Suprapubic skin (tissue), 4 donors: ENCODE measurements at places on chromosomes 11 and 22. TPM values are rescaled to one million over a fixed set of nuclear protein-coding genes. Genes with fewer than 3 reads are reported as not detected.
A peak's percentile ranks its signal among the peaks of the same experiment; 100 is the strongest.

DNA sequence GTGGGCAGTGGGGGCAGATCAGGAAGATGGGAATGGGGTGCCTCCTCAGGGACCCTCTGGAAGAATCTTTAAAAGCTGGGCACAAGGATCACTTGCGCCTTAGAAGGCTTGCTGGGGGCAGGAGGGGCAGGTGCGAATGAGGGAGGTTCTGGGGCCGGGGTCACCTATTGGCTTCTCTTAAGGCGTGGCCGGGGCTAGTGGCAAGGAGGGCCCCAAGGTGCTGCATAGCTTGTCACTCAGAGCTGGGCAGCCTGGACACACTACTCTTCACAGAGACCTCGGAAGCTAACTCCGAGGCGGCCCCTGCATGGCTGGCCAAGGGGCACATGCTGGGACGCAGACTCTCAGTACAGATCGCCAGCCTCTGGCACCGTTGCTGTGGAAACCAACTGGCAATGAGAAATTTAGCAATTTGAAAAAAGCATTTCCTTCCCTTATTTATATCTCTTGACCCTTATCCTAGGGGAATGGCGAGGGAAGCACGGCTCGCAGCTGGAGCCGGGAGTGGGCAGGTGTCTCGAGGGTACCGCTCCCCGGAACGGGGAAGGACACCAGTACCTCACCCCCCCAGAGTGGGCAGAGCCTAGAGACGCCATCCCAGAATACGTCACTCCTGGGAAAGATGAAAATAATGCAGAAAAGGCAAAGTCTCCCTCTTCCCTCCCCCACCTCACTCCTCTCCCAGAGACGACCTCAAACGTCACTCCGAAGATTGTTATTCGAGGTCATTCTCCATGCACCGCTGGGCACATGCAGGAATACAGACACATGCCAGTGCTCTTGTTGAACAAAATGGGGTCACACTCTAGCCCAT, 188.1 kb downstream of the CTTN start:
- DNase-seq, result no peak

DNA sequence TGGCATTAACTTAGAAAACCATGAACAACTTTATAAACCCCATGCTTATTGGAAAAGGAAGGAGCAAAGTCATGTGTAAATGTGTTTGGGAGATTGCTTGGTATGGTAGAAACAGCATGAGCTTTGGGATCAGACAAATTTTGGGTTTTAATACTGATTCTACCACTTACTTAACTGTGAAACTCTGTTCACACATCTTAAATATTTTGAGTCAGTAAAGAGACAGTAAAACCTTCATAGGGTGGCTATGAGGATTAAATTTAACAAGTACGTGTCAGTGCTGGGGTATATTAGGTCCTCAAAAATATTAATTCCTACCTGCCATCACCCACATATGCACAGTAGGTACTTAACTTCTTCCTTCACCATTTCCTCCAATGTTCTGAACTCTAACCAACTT, 96.5 kb downstream of the CD44 start:
- no peak for DNase-seq

DNA sequence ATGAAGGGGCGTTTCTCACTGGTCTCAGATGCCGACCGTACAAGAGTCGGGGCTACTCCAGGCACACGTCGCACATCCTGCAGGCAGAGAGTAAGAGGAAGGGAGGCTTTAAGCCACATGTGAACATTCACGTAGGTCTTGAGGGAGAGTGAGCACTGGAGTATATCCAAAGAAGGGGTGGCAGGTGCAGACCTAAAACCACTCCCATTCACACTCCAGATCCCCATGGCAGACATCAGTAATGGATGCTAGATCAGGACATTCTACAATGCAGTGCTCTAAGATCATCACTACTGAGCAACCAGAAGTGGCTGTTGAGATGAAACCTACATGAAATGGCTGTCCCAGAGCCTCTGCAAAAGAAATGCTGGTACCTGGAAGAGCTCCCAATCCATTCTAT, 39.0 kb downstream of the WT1 start:
- no peak for DNase-seq

GRCh38 chr11:129694538-129694937, 121.1 kb upstream of the TMEM45B start:
- no peak for DNase-seq

- peak; percentile 96 for DNase-seq
Measured at GRCh38 chr11:61922539-61922938, 5.2 kb upstream of the RAB3IL1 start.

DNA sequence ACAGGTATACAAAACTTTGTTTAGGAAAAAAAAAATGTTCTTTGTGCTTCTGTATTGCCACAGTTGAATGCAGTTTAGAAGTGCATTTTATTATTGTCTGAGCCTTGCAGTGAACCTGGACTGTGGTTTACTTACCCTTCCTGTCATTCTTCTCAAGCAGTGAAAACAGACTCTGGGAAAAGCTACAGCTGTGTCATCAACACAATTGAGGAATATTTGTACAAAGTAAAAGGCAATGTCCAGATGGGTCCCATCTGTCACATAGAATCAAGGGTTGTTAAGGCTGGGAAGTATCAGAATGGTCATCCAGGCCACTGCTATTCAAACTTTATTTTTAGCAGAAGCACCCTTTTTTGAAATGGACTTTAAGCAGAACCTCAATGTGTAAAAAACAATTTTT, 73.3 kb downstream of the TRIM44 start:
- no peak for DNase-seq

GRCh38 chr11:11262171-11262920, 90.7 kb downstream of the CSNK2A3 start:
- DNase-seq, result no peak

CABP4 gene
- 0.38 TPM for total RNA-seq
